ENCODE measurements at places on chromosomes 6 and 20.

- DNase-seq: no peak
Measured at GRCh38 chr6:113645576-113645970, 211.6 kb upstream of the MARCKS start.

- DNase-seq: no peak
Measured at GRCh38 chr20:14960831-14961230, 623.4 kb upstream of the FLRT3 start.

GRCh38 chr20:7161690-7162089 is 394.2 kb downstream of the BMP2 start:
- DNase-seq: no peak

DNA sequence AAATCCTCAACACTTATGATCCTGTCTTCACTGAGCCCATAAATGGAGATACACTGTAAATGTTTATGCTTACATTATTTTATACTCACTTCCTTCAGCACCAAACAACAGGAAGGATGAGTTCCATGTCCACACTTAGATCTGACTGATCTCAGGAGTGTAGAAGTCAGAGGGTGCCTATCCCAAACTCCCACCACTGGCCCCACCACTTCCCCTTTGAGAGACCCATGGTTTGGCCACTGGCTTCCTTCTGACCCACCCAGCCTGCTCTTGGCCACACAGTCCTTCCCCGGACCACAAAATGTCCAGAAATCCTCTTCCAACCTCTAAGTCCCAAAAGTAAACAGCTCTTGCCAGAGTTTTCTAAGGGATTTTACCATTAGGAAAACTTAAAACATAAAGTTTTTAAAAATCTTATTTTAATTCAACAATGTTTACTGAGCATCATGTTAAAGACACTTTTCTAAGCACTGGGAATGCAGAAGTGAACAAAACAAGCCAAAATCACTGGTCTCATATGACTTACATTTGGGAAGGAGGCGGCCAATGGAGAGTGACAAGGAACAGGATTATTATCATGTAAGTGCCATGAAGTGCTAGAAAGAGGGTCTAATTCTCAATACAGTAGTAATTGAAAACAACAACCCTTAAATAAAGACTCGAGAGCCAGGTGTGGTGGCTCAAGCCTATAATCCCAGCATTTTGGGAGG is 103.8 kb downstream of the NRSN1 start:
- DNase-seq: no peak

- DNase-seq: no peak
Measured at GRCh38 chr6:21423106-21423854, 170.3 kb upstream of the SOX4 start.

DNA sequence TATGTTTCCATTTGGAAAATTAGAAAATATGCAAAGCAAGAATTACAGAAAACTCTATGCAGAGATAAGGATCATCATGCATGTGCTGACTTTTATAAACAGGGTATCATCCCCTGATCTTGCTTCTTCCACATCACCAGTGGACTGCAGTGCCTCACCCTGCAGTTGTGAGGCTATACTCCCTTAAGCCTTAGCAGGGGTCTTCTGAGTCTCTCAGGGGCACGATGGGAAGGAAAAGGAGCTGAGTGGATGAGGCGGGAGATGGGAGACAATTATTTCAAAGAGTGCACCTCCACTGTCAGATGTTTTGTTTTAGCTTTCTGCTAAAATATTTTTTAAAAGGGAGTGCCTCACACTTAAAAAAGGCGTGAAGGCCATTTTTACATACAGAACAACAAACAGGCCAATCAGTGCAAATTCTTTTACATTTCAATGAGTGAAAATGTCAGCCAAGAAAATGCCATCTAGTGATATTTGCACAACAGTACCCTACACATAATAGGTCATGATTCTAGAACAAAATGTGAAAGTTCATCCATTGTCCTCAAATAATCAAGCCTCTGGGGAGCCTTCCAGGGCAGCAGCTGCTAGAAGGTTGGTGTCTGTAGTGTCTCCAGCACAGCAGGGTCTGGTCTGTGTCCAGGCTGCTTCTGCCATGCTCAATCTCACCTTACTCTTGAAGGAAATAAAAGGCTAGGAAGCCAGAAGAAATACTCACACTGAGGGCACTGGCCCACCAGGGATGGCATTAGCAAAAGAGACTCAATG is 13.2 kb upstream of the SERPINB9 start:
- DNase-seq: no peak

DNA sequence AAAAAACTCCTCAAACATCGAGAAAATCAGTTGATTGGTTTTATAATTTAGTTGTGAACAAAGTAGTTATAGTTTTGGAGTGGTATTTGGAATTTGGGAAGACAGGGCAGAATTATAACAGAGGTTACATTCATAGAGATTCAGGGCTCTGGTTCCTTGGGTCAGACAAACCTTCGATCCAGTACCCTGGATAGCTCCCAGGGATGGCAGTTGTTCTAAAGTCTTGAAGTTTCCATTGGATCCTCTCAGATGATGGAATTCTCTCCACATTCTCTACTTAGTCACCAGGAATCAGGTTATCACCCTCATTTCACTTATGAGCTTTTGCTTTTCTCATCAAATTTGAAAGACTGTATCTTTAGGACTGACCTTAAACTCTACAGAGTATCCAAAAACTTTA is 285.1 kb downstream of the CENPW start:
- no peak for DNase-seq

DNA sequence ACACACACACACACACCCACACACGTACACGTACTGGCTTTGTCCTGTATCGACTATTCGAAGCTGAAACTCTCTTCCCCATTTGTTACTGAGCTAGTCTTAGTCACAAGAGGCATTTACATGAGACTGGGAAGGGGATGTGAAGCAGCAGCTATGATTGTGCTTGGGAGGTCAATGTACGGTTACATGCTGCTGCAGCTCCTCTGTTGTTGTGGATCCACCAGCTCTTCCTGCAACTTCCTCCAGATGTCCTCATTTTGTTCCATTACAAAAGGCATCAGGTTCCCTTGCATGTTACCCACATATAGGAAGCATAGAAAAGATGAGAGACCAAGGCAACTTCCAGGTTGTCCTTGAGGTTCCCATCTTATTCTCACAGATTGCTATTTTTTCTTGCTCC is 612.4 kb upstream of the IMPG1 start:
- DNase-seq: no peak

- no peak for DNase-seq
Measured at GRCh38 chr20:46306743-46307138, 1.6 kb downstream of the CDH22 start.

- DNase-seq: no peak
Measured at GRCh38 chr6:50868466-50868865, 49.8 kb downstream of the TFAP2B start.

DNA sequence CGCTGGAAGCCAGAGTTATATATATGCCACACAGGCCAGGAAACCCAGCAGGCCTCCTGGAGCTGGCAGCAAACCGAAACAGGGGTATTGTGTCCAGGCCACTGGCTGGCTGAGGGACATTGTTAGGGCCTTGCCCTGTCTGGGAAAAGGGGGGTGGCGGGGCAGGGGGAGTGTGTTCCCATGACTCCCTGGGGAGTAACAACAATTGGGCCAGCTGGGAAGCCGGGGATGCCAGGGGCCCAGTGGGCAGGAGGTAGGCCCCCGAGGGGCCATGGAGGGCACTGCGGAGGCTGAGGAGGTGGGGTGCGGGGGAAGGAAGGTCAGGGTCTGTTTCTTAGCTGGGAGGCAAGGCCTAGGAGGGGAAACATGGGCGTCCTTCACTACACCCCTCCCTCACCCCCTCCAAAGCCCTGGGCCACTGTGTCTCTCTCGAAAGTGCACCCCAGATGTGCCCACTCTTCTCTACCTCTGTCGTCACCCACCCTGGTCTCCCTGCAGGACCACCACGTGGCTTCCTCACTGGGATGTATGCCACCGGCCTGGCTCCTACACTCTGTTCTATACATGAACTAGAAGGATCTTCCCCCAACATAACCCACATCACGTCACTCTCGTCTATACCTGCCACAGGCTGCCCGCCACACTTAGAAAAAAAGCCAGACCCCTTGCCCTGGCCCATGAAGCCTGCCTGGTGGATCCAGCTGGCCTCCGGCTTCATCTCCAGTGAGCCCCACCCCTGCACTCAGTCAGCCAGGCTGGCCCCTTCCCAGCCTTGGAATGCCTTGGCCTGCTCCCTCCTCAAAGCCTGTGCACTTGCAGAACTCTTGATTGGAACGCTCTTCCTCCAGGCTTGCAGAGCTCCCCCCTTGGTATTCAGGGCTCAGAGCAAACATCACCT is 7.8 kb upstream of the E2F1 start:
- no peak for DNase-seq

DNA sequence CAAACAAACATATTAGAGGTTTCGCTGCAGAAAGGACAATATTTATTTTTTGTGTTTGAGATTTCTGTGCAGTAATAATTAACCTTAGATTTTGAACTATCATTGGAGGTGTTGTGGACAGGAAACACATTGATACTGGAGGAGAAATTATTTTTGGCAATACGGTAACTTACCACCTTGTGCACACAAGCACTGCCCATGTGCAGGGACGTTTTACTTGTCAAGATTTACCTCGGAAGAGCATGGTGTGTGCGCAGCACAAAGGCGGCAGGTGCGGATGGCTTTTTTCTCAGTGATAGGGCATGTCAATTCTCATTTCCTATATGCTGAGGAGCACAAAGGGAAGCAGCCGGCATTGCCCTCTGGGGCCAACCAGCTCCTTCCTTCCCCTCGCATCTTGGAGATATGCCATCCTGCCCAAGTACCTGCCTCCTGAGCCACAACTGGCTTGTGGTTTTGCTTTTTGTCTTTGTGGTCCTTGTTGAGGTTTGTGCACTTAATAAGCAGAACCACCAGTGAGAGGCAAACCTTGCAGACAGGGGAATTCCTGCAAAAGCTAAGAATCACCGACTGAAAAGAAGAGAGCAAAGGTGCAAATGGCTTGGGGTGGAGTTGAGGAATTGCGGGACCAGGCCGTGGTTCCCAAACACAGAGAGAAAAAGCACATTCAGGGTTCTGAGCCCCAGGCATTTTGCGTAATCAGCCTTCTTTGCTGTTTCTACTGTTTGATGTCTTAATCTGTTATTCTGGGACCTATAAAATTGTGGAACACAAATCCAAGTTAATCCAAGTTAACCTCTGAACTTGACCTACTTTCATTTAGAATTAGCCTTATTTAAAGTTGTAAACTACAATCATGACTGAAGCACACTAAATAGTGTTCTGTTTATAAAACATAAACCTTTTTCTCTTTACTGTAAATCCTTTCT is 21.9 kb downstream of the SAMD5 start:
- no peak for DNase-seq

- DNase-seq: no peak
Measured at GRCh38 chr6:116011520-116011919, 49.2 kb downstream of the FRK start.

DNA sequence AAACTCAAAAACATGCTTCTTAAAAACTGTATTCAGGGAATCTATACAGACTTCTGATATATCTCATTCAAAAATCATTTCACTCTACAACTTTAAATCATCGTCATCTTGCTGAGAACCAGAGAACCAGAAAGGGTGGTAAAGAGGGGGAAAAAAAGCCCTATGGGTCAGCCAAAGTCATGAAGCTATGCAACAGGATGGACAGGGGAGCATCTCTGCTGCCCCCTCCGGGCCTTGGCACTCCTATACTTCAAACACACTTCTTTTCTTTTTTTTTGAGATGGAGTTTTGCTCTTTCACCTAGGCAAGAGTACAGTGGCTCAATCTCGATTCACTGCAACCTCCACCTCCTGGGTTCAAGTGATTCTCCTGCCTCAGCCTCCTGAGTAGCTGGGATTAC is 73.5 kb upstream of the NFATC2 start:
- no peak for DNase-seq

- no peak for DNase-seq
Measured at GRCh38 chr6:60681806-60682205, 1604.2 kb downstream of the KHDRBS2 start.

DNA sequence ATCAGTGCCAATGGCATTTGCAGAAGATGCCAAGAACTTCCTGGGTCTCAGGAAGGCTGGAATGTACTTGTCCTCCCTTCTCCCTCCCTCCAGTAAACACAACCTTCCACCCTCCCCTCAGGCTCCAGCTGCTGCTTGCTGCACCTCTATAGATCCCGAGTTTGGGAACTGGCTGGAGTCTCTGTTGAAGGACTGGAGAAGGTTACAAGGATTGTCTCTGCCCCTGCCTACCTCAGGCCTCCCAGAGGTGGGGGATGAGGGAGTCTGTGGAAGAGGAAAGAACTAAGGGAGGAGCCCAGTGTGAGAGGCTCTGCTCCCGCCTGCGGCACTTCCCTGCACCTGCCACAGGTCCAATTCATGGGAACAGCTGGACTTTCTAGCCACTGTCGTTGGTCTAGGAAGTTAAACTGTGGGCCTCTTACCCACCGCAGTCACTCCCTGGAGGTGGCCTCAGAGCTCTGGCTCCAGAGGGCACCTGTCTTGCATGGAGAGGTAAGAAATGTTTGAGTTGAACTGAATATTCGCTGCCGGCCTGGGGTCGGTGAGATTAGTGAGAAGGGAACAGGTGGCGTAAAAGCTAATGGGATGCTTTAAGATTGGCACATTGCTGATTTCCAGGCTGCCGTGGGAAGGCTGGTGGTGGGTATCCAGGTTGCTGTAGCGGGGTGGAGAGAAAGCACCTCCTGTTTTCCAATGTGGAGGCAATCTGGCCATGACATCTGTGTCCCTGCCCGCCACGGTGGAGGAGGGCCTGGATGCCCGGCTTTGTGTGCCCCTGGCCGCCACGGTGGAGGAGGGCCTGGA is 54.3 kb downstream of the PPP1R14C start:
- no peak for DNase-seq

DNA sequence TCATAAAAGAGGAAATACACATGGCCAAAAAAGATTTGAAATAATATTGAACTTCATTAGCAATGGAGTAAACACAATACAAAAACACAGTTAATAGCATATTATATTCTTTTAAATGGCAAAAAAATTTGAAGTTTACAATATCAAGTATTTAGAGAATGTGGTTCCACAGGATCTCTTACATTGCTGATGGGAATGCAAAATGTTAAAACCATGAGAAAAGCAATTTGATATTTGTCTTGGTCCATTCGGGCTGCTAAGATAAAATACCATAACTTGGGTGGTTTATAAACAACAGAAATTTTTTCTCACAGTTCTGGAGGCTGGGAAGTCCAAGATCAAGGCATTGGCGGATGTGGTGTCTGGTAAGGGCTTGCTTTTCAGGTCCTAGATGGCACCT is 154.0 kb upstream of the PLN start:
- DNase-seq: no peak

GRCh38 chr20:2749343-2749950 is 51.0 kb downstream of the CPXM1 start:
- DNase-seq: no peak

GRCh38 chr6:169173532-169174268 is 79.9 kb downstream of the THBS2 start:
- DNase-seq: no peak

GRCh38 chr20:39066471-39067242 is 104.5 kb downstream of the DHX35 start:
- no peak for DNase-seq

DNA sequence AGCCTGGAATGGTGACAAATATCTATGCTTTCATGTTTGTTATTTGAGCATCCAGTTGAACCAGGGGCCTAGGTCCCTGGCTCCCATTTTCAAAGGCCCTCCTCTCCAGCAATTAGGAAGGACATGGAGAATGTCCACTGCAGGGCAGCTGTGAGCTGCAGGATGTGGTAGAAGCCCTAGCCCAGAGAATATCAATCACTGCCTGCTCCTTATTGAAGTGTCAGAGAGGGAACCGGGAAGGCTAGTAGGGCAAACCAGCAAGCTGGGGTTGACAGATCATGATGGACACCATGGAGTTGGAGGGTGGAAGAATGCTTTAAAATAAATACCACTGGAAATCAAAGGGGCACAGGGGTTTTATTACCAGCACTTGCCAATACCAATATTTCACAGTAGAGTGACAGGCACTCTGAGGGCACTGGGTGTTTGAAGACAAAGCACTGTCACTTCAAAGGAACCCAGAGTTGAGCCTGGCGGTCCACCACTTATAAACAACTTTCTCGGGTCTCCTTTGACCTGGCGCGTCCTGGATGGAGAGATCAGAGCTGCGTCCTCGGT is 47.7 kb downstream of the ZNF831 start:
- DNase-seq: no peak

All from stimulated activated CD8-positive, alpha-beta memory T cell treated with anti-CD3 and anti-CD28 coated beads, Interleukin-7, amount 100 ng/mL, for 24 hours (primary cell).